ENCODE measurements at places on chromosomes 5 and 9.
A peak's percentile ranks its signal among the peaks of the same experiment; 100 is the strongest.

DNA sequence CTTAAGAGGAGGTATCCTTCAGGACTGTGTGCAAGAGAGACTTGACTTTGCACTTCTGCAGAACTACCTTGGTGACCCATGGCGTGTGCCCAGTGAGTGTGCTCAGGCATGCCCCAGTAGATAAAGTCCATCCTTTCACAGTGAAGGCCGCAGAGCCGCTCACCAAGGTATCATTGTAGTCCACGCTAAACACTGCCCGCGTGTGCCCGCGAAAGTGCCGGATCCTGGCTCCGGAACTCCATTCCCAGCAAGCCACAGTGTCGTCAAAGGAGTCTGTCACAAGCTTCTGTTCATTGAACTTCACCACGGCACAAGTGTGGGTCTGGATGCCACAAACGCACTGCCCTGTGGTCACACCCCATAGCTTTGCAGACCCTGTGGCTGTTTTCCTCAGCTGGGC is 3.3 kb upstream of the GRM6 start:
- DNase-seq = no peak

DNA sequence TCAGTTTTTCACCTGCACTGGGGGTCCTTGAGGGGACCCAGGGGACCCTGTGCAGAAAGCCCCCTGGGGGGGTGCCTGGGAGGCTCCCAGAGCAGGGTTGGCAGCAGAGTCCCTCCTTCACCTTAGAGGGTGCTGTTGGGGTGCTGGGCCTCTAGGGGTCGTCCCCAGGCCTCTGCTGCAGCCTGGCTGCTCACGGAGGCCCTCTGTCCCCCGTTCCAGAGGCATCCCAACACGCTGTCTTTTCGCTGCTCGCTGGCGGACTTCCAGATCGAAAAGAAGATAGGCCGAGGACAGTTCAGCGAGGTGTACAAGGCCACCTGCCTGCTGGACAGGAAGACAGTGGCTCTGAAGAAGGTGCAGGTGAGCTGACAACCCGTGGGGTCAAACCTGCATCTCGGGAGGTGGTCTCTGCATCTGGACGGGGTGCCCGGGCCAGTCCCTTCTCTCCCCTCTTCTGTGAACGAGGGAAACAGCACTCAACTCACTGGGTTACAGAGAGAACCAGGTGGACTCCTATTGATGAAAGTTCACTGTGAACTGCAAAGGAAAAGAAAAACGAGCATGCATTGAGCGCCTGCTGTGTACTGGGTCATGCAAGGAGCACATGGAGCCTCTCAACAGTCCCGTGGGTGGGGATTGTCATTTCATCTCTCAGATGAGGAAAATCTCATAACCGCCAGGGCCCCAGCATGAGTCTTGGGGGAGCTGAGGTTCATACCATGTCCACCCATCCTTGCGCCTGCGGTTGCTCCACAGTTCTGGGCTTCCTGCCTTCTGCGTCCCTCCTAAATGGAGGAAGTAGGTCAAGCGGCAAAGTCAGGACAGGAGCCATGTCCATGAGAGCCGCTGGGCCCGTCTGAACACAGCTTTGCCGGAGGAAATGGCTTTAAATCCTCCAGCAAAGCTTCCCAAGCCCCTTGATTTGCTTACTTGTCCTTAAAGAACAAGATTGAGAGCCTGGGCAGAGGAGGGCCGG is 54.8 kb downstream of the NEK6 start:
- no peak for DNase-seq

- DNase-seq = no peak
Measured at GRCh38 chr9:136681029-136681428, 6.2 kb downstream of the AGPAT2 start.

GRCh38 chr9:136483589-136484152 is 831 bp upstream of the SEC16A start:
- DNase-seq = peak; percentile 97

DNA sequence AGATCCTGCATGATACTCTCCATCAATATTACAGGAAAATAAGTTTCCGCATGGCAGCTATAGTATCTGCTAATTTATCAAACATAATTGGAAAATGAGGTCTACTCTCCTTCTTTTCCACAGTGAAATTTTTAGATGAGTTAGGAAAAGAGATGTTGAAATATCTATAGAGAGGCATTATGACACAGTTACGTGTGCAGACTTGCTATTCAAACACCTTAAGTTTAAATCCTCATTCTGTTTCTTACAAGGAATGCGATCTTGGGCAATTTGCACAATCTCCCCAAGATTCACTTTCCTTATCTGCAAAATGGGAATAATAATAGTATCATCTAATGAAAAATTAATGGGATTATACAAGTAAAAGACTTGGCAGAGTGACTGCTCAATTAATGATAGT is 91.7 kb upstream of the SLCO6A1 start:
- DNase-seq = no peak

- no peak for DNase-seq
Measured at GRCh38 chr5:163855754-163856153, 350.3 kb downstream of the MAT2B start.

GRCh38 chr5:73451224-73452130 is 2.9 kb upstream of the FOXD1 start:
- peak; percentile 64 for DNase-seq

DNA sequence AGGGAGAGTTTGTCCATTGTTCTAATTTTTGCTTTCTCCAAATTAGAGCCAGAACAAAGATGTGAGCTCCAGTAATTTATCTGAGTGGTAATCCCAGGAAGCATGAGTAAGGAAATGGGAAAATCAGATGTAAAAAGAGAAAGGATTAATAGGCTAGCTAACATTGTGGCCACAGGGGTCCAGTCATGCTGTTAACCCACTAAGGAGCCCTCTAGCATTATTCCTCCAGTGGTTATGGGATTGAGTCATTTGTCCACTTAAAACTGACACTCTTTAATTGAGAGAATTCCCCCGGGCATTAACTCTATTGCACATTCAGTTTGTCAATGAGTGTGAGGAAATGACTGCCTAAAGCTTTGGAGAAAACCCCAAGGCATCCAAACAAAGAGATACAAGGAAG is 700.3 kb upstream of the TYRP1 start:
- no peak for DNase-seq

GRCh38 chr5:168686837-168687236 is 107.7 kb upstream of the PANK3 start:
- DNase-seq = no peak

- no peak for DNase-seq
Measured at GRCh38 chr9:120736881-120737280, 22.6 kb upstream of the MEGF9 start.

DNA sequence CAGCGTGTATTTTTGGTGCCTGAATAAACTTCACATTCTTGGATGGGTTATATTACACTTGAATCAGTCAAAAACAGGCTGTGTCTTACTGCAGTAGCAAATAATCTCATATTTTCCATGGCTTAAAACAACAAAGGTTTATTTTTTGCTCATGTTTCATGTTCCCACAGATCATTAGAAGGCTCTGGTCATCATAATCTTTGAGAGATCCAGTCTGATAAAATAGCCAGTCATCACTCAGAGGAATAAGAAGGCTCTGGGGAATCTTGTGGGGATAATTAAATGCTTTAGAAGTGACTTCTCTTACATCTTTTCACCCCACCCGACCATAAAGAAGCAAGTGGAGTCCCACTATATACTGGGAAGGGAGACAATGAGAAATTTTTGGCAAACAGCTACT is 417.7 kb downstream of the PSAT1 start:
- DNase-seq = no peak

DNA sequence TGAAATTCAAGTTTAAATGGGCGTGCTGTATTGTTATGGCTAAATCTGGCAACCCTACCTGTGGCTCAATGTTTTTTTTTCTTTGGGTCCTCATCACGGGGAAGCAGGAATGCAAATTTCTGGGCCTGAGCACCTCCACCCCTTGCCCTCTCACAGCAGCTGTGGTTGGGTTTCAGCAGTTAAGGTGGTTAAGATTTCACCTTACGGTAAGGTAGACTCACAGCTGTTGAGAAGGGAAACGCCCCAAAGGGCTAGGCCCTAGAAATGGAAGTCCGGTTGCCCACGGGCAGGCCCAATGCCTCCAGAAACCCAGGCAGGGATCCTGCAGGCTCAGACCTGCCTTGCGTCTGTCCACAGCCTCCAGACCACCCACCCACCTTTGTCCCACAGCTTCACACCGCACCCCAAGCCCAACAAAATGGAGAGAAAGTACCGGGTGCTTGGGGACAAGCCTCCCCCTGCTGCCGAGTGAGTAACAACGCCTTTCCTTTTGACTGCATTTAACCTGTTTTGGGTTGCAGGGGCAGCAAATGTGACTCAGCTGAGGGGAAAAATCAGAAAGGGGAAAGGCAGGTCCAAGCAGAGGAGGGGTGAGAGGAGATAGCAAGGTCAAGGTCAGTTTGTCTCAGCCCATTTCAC is 48.1 kb upstream of the TDRD7 start:
- peak; percentile 55 for DNase-seq

DNA sequence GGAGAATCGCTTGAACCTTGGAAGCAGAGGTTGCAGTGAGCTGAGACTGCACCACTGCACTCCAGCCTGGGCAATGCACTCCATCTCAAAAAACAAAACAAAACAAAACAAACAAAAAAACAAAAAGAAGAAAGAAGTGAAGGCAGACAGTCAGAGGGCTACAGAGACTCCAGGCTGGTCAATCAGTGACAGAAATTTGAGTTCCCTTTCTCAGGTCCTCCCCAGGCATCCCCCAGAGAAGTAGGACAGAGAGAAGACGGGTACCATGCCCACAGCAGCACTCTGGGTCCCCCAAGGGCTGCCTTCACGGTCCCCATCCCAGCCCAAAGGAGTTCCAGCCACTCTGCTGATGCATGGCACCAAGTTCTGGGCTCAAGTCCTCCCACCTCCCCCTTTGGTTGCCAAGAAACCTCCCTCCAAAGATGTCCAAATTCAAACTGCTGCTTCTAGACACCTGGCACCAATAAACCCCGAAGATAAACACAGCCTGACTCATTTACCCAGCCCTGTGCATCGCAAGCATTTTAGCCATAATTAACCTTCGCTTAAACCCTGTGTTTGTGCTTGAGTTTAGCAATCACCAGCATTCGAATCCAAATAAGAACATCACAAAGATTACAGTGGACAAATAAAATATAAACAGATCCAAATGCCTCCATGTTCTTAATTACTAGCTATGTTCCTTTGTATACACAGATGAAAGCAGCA is 24.0 kb downstream of the SEMA4D start:
- DNase-seq = no peak

DNA sequence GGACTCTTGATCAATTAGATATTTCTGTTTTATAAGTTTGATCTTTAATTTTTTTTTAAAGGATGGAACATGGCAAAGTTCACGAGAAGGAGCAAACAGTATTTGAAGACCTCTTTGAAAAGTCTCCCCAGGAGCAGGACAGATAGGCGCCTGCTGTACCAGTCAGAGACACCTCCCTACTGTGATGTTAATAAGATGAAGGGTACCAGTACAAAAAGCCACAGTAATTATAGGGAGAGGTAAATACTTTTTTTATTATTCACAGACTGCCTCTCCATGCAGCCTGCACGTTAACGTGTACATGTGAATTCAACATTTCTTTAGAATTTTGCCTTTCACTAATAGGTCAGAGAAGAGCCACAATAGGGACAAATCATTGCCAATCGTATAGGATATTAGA is 146.5 kb upstream of the CDH6 start:
- no peak for DNase-seq

DNA sequence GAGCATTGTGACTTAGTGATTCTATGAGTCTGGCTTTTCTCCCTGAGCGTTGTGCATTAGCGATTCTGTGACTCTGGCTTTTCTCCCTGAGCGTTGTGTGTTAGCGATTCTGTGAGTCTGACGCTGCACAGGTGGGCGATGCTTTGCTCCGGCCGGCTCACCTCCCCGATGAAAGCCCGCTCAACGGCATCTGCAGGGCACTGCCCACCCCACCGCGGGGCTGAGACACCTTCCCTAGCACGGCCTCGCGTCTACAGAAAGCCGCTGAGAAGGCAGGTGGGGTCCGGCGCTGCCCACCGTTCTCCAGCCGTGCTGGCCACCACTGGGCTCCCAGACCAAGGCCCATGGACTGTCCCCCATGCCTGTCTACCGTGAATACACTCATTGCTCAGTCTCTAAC is 12.8 kb upstream of the SLC9A3 start:
- DNase-seq = no peak

GRCh38 chr5:143235423-143235822 is 168.1 kb downstream of the NR3C1 start:
- no peak for DNase-seq

DNA sequence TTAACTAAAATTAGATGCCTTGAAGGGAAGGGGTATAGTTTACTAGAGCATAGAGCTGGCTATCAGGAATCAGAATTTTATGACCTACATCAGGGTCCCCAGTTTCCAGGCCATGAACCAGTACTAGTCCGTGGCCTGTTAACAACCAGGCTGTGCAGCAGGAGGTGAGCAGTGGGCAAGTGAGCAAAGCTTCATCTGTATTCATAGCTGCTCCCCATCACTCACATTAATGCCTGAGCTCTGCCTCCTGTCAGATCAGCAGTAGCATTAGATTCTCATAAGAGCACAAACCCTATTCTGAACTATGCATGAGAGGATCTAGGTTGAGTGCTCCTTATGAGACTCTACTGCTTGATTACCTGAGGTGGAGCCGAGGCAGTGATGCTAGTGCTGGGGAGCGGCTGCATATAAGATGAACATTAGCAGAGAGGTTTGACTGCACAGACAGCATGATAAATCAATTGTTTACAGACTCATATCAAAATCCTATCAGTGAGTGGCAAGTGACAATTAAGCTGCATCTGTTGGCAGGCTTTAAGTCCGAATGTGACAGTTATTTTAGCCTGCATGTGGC is 44.6 kb downstream of the TAF11L14 start:
- DNase-seq = no peak

DNA sequence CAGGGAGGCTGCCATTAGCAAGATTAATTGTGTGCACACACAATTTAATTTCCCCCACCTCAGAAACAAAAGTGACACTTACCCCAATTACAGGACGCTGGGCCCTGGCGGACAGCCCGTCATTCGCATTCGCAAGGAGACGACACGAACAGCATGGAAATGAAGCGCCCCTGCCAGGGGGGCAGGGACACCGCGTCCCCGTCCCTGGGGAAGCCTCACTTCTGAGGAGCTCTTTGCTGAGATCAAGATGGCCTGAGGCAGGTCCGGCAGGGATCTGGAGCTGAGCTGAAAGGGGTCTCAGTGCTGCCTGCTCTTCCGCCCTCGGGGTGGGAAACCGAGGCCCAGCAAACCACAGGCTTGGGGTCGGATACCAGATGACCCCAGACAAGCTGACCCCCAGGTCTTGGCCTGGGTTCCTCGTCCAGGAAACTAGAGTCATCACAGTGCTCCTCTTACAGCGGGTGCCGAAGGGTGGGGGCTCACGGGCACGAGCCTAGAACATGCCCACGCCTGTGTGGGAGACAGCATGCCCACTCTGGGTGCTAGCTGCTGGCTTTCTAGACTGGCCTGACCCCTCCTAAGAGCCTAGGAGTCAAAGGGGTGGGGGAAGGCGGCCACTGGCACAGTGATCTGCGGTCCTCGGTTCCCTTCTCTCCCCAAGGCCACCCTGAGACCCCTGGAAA is 103.2 kb downstream of the VAV2 start:
- DNase-seq = no peak

DNA sequence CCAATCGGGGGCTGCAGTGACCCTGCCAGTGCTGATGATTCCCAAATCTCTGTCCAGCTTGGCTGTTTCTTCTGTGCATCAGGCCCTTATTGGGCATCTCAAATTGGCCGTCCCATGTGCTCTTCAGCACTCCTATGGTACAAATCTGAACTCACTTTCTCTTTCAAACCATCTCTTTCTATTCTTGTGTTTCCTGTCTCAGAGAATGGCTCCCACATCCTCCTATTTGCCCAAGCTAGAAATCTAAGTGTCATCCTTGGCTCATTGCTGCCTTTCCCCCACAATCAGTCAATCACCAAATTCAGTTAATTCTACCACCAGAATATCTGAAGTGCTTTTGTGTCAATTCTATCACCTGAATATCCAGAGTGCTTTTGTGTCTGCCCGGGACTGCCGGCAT is 336.6 kb downstream of the CWC27 start:
- peak; percentile 29 for DNase-seq

All from GM10248 (cell line).